ENCODE measurements at places on chromosomes 12 and 14.
A peak's percentile ranks its signal among the peaks of the same experiment; 100 is the strongest.

DNA sequence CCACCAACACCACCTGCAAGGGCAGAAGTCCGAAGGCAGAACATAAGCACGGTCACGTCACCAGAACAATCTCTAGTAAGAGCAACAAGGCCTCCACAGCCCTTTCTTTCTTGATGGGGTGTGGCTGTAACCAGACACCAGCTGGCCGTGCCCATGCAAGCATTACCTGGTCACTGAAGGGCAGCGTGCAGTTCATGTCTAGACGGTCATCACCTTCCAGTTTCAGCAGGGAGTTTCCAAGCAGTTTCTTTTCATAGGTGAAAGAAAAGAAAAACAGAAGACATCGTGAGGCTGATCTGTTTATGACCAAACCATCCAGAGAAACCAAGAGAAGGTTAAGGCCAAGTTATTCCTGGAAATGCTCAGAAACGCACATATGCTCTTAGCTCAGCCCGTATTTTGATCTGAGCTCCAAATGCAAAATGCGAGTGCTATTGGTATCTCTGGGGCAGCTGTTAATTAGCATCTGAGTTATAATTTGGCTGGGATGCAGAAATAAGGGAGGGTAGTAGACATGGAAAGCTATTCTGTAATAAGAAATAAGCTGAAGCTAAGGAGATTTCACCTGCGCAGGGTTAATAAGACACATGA lies 42.5 kb downstream of the PRKAB1 start:
- H3K27ac ChIP-seq, result no peak overlapping the region
- no peaks in the 10 kb centered on the region for H3K27me3 ChIP-seq
- peaks cover 2% of the 10 kb centered on the region for H3K4me1 ChIP-seq
- peaks cover 38% of the 10 kb centered on the region for H3K36me3 ChIP-seq

GRCh38 chr12:120797677-120798642 lies 72.3 kb downstream of the ACADS start:
- H3K4me3 ChIP-seq, result no peak overlapping the region
- no peaks in the 10 kb centered on the region for H3K27me3 ChIP-seq
- no peak for DNase-seq
- no peaks in the 10 kb centered on the region for H3K36me3 ChIP-seq
- H3K27ac ChIP-seq, result no peak overlapping the region

- no peak overlapping the region for H3K27ac ChIP-seq
- H3K27me3 ChIP-seq, result no peaks in the 10 kb centered on the region
- no peaks in the 10 kb centered on the region for H3K4me1 ChIP-seq
- no peak for DNase-seq
- H3K36me3 ChIP-seq, result no peaks in the 10 kb centered on the region
Observed at GRCh38 chr14:24915958-24916595, 133.9 kb downstream of the STXBP6 start.

GRCh38 chr14:33793398-33794110 lies 157.3 kb downstream of the EGLN3 start:
- no peak overlapping the region for H3K27ac ChIP-seq
- H3K36me3 ChIP-seq, result no peaks in the 10 kb centered on the region
- no peak overlapping the region for H3K4me3 ChIP-seq

DNA sequence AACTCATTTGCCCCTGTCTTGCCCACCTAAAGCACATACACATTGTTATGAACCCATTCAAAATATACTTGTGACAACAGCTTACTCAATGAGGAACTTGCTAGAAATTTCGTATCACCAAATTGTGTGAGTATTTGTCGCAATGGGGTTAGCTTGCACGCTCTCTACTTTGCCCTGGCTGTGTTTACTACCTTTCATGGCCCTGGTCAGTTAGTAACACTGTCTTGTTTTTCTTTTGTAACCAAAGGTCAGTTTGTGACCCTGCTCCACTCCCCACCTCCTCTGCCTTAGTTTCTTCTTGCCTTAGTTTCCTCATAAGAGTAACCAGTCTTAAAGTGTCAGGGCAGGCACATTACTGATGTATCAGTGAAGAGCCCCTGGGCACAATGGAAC lies 205.8 kb upstream of the EEA1 start:
- H3K27me3 ChIP-seq, result no peaks in the 10 kb centered on the region
- no peak for DNase-seq
- H3K36me3 ChIP-seq, result no peaks in the 10 kb centered on the region
- peaks cover 20% of the 10 kb centered on the region for H3K4me1 ChIP-seq

DNA sequence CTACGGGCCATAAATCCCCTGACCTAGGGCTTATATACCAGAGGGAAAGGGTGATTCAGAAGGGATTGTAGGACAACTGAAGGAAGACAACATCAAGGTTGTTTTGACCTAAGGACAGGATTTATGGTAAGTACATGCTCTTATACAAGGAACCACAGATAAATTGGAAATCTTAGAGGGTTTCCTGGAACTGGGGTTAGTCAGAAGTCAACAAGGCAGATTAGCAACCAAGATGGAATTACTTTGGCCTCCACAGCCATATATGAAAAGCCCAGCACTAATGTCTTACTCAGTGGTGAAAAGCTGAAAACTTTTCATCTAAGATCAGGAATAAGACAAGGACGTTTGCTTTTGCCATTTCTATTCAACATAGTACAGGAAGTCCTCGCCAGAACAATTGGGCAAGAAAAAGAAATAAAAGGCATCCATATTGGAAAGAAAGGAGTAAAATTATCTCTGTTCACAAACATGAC lies 5.4 kb downstream of the TMBIM4 start:
- H3K4me1 ChIP-seq, result peaks cover 4% of the 10 kb centered on the region
- H3K36me3 ChIP-seq, result peaks cover 2% of the 10 kb centered on the region
- H3K27ac ChIP-seq, result no peak overlapping the region
- H3K27me3 ChIP-seq, result no peaks in the 10 kb centered on the region
- no peak for DNase-seq

- peaks cover 15% of the 10 kb centered on the region for H3K27me3 ChIP-seq
- no peaks in the 10 kb centered on the region for H3K36me3 ChIP-seq
- no peaks in the 10 kb centered on the region for H3K4me1 ChIP-seq
- DNase-seq, result no peak
- no peak overlapping the region for H3K4me3 ChIP-seq
Observed at GRCh38 chr12:128857133-128857763, 4.0 kb downstream of the GLT1D1 start.

- no peak overlapping the region for H3K27ac ChIP-seq
- H3K4me1 ChIP-seq, result peaks cover 18% of the 10 kb centered on the region
- no peak for DNase-seq
Observed at GRCh38 chr14:89957791-89958190, 2.1 kb downstream of the TDP1 start.

DNA sequence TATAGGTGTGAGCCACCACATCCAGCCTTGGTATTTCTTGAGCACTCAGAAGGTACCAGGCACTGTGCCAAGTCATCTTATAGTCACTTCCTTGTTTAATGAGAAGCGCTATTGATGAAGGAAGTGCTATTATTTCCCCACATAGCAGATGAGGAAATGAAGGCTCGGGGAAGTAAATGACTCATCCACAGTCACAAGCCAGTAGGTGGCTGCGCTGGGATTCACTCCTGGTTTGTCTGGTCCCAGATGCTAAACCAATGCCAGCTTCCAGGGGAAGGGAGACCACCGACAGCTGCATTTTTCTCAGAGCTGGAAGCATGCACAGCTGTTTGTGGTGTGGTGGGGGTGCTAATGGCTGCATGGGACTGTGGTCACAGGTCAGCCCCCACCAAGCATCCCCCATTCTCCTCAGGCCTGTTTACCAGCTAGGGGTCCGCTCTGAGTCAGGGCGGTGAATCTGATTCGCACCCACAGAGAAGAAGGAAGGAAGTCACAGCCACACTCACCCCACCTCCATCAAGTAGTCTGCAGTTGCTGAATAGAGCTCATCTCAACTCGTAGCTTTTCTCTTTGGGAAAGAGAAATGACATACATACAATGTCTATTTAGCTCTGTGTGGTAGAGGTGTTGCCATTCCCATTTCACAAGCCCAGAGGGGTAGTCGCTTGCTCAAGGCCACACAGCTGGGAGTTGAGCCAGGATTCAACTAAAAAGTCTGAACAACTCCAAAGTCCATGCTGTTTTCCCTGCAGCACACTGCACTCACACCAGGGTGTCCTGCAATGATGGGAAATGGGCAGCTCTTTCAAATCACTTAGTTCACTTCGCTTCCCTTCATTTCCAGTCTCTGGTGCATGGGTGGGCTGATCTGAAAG lies 6.3 kb upstream of the LTBP2 start:
- H3K27ac ChIP-seq, result peak overlapping the region; percentile 77
- H3K4me1 ChIP-seq, result peaks cover 96% of the 10 kb centered on the region
- peak; percentile 94 for DNase-seq
- no peaks in the 10 kb centered on the region for H3K36me3 ChIP-seq
- no peak overlapping the region for H3K4me3 ChIP-seq
- H3K27me3 ChIP-seq, result no peaks in the 10 kb centered on the region

DNA sequence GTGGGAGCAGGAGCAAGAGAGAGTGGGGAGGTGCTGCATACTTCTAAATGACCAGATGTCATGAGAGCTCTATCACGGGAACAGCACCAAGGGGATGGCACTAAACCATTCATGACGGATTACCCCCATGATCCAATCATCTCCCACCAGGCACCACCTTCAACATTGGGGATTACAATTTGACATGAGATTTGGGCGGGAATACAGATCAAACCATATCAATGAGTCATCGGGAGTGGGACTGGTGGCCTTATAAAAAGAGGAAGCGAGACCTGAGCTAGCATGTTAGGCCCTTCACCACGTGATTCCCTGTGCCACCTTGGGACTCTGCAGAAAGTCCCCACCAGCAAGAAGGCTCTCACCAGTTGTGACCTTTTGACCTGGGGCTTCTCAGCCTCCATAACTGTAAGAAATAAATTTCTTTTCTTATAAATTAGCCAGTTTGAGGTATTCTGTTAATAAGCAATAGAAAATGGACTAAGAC lies 28.7 kb downstream of the COX8C start:
- no peaks in the 10 kb centered on the region for H3K36me3 ChIP-seq
- DNase-seq, result no peak
- no peak overlapping the region for H3K4me3 ChIP-seq
- H3K27ac ChIP-seq, result no peak overlapping the region

DNA sequence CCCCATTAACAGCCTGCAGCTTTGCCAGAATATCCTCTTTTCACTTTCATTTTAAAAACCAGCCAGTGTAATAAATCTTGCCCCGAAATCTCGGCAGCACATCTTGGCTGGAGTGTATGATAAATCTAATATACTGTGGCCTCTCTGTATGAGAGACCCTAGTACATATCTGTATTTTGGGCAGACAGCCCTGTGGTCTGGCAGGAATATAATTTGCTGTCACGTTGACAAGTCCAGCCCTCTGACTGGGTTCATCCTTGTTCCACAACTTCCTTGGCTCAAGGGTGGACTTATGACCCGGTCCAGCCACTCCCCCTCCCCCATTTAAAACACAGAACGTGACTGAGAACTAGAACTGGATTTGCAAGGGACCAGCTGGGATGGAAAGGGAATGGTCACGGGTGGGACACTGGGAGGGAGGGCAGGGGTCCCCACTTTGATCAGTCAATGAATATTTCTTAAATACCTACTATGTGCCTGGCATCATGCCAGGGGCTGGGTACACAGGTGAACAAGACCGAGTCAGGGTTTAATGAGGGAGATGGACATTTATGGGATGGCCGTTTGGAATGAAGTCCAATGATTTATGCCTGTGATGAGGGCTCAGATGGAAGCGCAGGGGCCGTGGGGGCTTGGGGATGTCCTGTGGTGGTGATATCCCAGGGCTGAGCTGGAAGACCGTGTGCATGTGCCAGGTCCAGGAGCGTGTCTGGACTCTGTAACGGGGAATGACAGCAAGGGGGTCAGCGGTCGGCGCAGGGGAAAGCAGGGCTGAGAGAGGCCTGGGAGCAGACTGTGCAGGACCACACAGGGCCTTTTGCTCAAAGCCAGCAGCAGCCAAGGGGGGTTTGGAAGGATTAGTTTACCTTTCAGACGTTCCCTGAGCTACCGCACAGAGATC lies 190.5 kb downstream of the PHETA1 start:
- H3K27me3 ChIP-seq, result peaks cover 42% of the 10 kb centered on the region
- no peak overlapping the region for H3K4me3 ChIP-seq
- no peak overlapping the region for H3K27ac ChIP-seq
- H3K4me1 ChIP-seq, result no peaks in the 10 kb centered on the region
- no peak for DNase-seq

- H3K27me3 ChIP-seq, result no peaks in the 10 kb centered on the region
- H3K27ac ChIP-seq, result no peak overlapping the region
- no peak overlapping the region for H3K4me3 ChIP-seq
- no peak for DNase-seq
- no peaks in the 10 kb centered on the region for H3K4me1 ChIP-seq
Observed at GRCh38 chr12:66280561-66280960, 21.7 kb upstream of the HELB start.

GRCh38 chr14:84217066-84217465 lies 1312.9 kb upstream of the FLRT2 start:
- no peak for DNase-seq
- H3K4me1 ChIP-seq, result no peaks in the 10 kb centered on the region
- no peak overlapping the region for H3K4me3 ChIP-seq
- H3K27me3 ChIP-seq, result no peaks in the 10 kb centered on the region

DNA sequence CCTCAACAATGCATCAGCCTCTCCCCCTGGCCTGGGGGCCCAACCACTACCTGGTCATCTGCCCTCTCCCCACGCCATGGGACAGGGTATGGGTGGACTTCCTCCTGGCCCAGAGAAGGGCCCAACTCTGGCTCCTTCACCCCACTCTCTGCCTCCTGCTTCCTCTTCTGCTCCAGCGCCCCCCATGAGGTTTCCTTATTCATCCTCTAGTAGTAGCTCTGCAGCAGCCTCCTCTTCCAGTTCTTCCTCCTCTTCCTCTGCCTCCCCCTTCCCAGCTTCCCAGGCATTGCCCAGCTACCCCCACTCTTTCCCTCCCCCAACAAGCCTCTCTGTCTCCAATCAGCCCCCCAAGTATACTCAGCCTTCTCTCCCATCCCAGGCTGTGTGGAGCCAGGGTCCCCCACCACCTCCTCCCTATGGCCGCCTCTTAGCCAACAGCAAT lies 7.4 kb upstream of the RNU7-1 start:
- DNase-seq, result no peak
- H3K27me3 ChIP-seq, result no peaks in the 10 kb centered on the region
- H3K36me3 ChIP-seq, result peaks cover 18% of the 10 kb centered on the region

DNA sequence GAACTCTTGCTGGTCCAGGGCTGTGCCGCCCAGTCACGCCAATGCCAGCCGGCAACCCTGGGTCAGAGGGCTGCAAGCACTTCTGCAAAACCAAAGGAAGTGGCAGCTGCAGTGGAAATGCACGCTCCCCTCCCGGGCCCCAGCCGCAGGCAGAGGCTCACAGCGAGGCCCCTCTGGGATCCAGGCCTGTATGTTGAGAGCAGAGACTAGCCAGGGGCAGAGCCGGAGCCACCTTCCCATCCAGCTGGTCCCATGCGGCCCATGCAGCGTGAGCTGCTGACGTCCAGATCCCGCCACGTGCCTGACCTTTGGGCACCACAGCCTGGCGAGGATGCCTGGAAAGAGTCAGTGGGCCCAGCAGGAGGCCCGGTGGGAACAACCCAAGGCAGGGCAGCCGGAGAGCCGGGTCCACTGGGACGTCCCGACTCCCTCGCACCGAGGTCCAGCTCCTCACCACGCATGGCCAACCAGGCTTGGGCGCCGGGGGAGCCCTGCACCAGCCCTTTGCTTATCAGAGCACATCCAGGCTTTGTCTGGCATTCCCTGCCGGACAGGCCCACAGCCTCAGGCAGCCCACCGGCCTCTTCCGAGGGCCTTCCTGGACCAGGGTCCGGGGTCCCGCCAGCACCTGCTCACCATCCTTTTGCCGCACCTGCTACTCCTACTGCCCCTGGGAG lies 4.3 kb downstream of the GPR132 start:
- no peak overlapping the region for H3K27ac ChIP-seq
- H3K4me3 ChIP-seq, result no peak overlapping the region
- H3K36me3 ChIP-seq, result peaks cover 5% of the 10 kb centered on the region
- DNase-seq, result no peak
- no peaks in the 10 kb centered on the region for H3K27me3 ChIP-seq
- peaks cover 5% of the 10 kb centered on the region for H3K4me1 ChIP-seq
